ENCODE measurements at places on chromosomes 13 and 19.

- DNase-seq, result no peak
Observed at GRCh38 chr19:31249217-31249616, 100.0 kb downstream of the TSHZ3 start.

DNA sequence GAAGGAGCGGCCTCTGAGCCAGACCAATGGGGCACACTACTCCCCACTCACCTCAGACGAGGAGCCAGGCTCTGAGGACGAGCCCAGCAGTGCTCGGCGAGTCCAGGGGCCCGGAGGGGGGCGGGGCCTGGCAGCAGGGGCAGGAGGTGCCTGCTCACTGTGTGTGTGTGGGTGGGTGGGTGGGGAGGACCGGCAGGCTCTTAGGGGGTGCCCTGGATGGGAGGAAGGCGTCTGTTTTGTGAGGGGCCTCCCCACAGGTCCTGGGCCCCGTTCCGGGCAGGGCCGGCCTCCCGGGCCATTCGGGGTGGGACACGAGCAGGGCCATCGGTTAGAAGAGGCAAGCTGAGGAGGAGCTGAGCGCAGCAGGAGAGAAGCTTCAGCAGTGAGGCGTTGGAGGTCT lies 12.7 kb downstream of the PLEKHJ1 start:
- no peak for DNase-seq

DNA sequence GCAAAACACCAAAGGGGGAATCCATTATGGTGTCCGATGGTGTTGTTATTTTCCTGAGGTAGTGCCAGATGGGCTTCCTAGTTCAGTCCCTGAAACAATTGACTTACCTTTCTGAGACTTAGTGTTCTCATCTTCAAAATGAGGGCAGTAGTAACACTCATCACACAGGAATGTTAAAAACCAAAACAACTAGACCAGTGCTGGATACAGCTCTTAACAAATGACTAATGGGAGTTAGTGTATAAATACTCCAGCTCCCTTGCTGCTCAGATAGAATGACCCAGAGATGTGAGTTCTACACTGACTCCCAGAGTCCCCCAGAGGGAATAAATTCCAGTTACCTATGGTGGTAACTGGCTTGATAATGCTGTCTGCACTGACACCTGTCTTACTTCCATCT lies 49.9 kb downstream of the MBD3L2B start:
- no peak for DNase-seq

- DNase-seq, result no peak
Observed at GRCh38 chr13:98581971-98582702, 5.2 kb upstream of the STK24 start.

GRCh38 chr13:105389373-105389772 lies 1146.1 kb downstream of the EFNB2 start:
- DNase-seq, result no peak

- DNase-seq, result no peak
Observed at GRCh38 chr13:19890030-19890429, 26.6 kb upstream of the ZMYM5 start.

GRCh38 chr19:49847731-49848696 lies 2.9 kb upstream of the PTOV1 start:
- no peak for DNase-seq
